ENCODE measurements at places on chromosomes 16 and 17.

GRCh38 chr16:20298452-20298851 is 28.9 kb downstream of the GP2 start:
- DNase-seq: no peak

GRCh38 chr16:8342276-8342675 is 248.0 kb downstream of the TMEM114 start:
- DNase-seq: no peak

- DNase-seq: no peak
Observed at GRCh38 chr17:70317421-70317820, 148.1 kb downstream of the KCNJ2 start.

GRCh38 chr16:85650135-85650843 is 37.2 kb downstream of the GSE1 start:
- no peak for DNase-seq

- peak; percentile 39 for DNase-seq
Observed at GRCh38 chr17:35890774-35891155, 10.6 kb upstream of the CCL5 start.

DNA sequence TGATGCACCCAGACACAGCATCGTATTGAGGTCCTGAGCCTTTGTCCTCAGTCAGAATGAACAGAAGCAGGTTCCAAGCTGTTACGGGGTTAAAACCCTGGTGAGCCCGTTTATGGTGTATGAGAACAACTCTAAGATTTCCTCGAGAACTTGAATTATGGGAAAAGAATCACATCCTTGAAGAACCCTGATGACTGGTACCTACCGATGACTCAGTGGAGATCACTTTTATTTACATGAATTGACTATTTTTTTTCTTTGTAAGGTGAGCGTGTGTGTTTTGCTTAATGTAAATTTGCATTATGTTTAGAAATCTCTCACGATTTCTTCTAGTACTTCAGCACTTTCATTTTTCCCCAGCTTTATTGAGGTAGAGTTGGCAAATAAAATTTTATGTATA is 3.3 kb upstream of the KRTAP4-4 start:
- no peak for DNase-seq

Measured in stimulated activated CD8-positive, alpha-beta memory T cell treated with anti-CD3 and anti-CD28 coated beads, Interleukin-7, amount 100 ng/mL, for 48 hours (primary cell).